Stimulated activated CD4-positive, alpha-beta T cell treated with anti-CD3 and anti-CD28 coated beads, Interleukin-2, amount 100 ng/mL, for 24 hours (primary cell): ENCODE measurements at places on chromosomes 7 and 10.
A peak's percentile ranks its signal among the peaks of the same experiment; 100 is the strongest.

DNA sequence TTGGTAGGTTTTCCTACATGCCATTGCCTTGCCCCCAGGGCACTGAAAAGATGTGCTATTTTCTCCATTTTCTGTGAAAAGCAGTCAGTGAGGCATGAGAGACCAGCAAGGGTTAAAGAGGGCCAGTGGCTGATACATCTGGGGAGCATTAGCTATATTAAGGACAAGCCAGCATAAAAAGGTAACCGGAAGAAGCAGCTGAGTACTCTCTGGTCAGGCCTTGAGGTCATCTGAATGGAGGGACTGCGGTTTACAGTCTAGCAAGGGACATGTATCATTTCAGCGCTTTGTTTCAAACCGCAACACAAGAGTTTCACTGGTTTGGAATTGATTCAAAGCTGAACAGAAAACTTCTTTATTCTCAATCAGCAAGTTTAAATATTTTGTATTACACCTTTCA lies 120.4 kb downstream of the EPDR1 start:
- no peak for DNase-seq

- DNase-seq: no peak
Measured at GRCh38 chr7:87511510-87511909, 36.0 kb upstream of the ABCB4 start.

DNA sequence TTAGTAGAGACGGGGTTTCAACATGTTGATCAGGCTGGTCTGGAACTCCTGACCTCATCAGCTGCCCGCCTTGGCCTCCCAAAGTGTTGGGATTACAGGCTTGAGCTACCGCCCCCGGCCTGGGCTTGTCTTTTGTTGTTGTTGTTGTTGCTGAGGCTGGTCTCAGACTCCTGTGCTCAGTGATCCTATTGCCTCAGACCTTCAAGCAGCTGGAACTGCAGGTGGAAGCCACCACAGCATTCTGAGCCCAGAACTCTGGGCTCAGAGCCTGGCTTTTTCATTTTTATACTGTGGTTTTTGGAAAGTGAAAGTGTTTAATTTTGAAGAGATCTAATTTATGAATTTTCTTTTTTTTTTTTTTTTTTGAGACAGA lies 16.2 kb upstream of the DNAJB6 start:
- DNase-seq: no peak

- DNase-seq: no peak
Measured at GRCh38 chr10:124414076-124414475, 4.6 kb downstream of the OAT start.

- no peak for DNase-seq
Measured at GRCh38 chr10:93404048-93404354, 78.1 kb downstream of the MYOF start.

- DNase-seq: no peak
Measured at GRCh38 chr10:60735244-60735643, 43.0 kb upstream of the CDK1 start.

- DNase-seq: no peak
Measured at GRCh38 chr10:86830043-86830591, 73.7 kb downstream of the BMPR1A start.

- no peak for DNase-seq
Measured at GRCh38 chr10:81027706-81028105, 490.0 kb downstream of the SH2D4B start.

DNA sequence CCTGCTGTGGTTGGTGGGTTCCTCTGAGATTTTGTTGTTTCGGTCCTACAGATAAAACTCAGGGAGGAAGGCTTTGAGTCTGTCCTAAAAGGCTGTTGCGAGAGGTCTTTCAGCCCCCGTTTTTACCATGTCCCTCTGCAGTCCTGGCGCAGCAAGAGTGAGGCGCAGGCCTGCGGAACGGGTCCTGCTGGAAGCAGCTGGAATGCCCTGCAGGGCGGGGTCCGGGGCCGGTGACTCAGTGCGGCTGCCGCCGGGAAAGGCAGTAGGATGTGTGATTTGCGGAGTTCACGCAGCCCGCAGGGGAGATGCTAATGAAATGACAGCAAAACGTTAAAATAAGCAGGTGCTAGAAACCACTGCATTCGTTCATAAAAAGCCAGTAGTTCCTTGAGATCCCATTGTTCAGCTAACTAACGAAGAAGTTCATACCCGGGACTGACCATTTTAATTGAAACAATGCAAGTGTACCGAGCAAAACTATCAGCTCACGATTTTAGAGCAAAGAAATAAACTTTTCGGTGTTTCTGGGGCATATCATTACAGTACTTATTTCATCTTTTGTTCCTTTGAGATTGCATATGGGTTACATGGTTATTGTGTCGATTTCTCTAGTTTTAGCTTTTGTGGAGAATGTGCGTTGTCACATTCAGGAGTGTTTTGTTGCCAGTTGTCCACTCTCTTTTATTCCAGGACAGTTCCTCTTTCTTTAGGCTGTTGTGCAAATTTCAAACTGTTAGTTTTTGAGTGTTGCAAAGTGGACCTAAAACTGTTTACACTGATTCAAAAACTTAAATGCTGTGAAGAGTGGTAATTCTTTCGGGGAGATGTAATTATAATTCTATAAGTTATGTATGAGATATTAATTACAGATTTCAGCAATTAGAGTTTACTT lies 783 bp downstream of the ANLN start:
- DNase-seq: peak; percentile 62

DNA sequence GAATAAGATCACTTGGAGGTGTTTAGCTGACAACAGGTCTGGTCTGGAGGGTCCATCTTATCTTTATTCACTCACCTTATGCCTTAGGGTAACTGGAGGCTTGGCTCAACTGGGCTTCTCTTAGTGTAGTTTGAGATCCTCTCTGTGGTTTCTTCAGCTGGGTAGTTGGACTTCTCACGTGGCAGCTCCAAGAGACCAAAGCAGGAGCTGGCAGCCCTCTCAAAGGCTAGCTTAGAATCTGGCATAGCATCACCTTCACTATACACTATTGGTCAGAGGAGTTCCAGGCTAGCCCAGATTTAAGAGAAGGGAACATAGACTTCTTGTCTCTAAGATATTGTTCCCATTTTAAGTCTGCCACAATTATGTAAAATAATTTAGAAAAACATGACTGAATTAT lies 16.4 kb downstream of the ADK start:
- DNase-seq: no peak

GRCh38 chr10:95655571-95656290 lies 780 bp downstream of the ALDH18A1 start:
- peak; percentile 44 for DNase-seq

DNA sequence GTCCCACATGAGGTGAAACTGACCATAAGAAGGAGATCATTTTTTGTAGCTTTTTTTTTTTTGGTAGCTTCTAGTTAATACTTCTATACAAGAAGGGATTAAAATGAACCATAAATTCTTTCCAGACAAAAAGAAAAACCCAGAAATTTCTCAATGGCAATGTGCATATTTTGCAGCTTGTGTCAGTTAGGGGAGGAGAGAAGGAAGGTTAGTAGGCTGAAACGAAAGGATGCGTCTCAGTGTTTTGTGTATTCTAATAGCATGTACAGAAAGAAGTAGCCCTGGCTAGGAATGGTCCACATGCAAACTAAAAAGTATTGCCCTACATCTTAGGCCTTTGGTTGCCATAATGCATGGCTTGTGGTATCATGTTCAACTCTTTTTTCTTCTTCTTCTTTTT lies 90.6 kb downstream of the CACNB2 start:
- DNase-seq: no peak

DNA sequence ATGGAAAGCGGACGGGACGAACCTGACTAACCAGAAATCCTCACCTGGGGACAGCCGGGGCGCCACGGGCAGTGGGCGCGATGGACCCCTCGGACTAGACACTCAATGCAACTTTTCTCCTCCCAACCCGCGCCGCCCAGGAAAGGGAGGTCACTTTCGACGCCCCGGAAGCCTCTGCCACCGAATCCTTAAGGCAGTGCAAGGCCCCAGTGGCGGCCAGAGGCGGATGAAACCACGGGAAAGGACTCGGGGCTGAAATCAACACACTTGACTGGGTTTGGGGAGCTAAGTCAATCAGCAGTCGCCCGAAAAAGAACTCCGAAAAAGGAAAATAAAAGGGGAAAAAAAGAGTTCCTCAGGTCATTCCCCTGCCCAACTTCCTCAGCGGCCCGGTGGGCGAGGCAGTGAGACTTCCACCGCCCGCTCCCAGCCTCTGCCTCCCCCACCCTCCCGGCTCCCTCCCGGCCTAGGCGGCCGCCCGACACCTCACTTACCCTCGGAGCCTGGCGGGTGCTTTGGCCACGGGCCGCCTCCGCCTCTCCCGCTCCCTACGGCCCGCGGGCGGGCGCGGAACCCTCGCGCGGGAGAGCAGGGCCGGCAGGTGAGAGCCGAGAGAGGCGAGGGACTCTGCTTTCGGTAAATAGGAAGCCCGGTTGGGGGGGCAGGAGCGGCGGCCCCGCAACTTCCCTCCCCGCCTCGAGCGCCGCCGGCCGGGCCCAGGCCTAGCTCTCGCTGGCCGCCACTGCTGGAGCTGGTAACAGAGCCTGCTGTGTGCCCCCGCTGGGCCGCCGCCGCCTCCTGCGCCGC lies 518 bp downstream of the WAPL start:
- DNase-seq: peak; percentile 57

GRCh38 chr7:2525658-2526630 lies 6.4 kb downstream of the LFNG start:
- DNase-seq: no peak

DNA sequence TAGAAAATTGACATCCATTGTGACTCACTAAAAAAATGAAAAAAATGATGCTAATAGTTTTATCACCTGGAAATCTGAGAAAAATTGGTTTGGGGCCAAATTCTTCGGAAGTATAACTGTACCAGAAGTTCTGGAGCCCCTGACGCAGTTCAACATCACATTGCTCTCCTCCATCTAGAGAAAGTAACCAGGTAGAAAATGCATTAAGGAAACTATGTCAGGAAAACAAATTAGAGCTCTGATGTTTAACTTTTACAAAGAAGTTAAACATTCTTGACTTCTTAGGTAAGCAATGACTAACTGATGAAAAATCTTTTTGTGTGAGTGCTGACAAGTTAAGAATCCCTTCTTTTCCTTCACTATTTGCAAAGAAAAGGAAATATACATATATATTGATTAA lies 61.1 kb upstream of the TMEM196 start:
- DNase-seq: no peak

DNA sequence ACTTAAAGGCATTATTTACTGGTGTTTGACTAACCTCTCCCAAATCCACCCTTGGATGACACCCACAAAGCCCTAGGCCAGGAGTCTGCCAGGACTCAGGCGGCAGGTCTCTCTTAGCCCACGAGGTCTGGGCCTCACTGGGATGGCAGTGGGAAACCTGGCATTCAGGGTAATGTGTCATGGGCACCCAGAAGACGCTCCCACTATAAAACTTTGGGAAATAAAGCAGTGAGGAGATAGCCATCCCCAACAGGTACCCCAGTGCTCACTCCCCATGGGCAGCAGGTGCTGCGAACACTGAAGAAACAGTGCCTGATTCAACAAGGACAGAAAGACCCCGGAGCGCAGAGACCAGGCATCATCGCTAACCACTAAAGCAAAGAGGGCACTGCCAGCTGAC lies 14.4 kb upstream of the PTPRN2 start:
- no peak for DNase-seq

- DNase-seq: no peak
Measured at GRCh38 chr7:134866617-134867016, 87.2 kb downstream of the CALD1 start.

DNA sequence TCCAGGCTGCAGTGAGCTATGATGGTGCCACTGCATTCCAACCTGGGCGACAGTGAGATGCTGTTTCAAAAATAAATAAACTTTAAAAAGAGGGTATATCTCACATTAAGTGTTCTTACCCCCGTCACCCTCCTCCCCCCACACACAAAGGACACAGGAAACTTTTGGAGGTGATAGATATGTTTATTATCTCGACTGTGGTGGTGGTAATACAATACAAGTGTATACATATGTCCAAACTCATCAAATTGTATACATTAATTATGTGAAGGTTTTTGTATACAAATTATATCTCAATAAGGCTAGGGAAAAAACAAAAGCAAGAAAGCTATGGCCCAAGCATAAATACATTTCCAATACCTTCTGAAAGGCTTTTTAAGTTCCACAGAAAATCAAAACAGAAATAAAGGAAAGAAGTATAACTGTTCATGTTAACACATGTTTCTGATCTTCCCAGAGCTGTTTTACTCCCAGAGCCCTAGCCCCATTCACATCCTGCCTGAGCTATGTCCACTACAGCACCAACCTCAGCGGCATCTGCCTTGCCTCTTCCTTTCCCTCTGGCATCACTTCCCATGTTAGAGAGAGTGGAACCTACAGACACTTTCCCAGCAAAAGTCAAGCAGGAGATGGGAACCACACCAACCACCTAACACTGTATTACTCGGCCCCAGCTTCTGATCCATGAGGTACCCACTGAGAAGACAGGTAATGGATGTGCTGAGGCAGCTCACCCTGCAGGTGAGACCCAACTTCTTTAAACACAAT lies 48.1 kb downstream of the SGMS1 start:
- DNase-seq: no peak

DNA sequence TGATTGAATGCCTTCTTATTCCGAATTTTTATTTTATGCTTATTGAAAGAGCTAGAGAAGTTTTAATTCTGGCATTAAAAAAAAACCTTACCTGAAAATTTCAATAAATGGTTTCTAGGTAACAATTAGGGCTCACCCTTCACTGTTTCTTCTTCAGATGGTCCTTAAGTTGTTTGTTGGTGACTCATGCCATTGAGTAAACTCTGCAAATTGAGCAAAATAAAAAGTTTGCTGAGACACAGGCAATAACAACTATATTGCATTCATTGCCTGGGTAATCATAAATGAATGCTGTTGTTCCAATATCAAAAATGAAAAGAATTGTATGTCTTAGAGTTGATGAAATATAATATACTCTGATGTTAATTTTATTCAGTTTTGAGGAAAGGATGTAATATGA lies 300.3 kb downstream of the CDK14 start:
- DNase-seq: no peak

DNA sequence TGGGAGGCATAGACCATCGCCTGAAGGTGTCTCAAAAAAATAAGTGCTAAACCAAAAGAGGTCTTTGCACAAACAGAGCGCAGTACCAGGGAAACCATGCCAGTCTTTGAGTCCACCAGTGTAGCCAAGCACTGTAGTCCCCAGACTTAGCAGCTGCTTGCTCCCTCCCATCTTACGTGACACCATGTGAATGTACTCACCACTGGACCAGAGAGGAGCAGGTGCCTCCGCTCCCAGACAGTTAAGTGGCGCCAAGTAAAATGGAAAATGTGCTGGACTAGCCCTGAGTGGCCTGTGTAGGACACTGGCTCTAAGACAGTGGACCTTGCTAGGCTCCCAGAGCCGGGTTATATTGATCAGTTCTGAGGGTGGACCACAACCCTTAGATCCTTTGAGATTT lies 47.7 kb upstream of the PLEKHA1 start:
- DNase-seq: no peak

DNA sequence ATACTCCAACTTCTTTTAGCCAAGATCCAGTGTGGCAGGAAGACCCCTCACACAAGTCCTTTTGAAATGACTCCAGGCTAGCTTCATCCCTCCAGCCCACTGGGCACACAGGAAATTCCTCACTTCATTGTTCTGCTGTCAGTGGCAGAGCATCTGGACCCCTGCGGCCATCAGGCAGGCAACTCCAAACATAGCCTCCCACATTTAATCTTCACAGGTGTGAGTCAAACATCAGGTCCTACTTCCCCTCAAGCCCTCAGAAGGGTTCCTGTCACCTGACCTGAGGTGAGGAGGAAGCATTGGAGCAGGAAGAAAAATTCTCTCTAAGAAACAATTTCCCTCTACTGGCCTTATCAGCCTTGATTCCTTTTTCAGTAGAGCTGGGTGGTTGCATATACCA lies 51.1 kb upstream of the C1GALT1 start:
- no peak for DNase-seq

- DNase-seq: no peak
Measured at GRCh38 chr7:45157653-45158401, at the start of gene RAMP3. TSS of gene RAMP3 (plus strand) at chr7:45157791. CDS start at chr7:45157829, 38 bp downstream.
